ENCODE measurements at places on chromosomes 16 and 17. TPM values are rescaled to one million over a fixed set of nuclear protein-coding genes. Genes with fewer than 3 reads are reported as not detected.

KLHL10 gene
- total RNA-seq = not detected

TMEM88 gene
- total RNA-seq = 31.3 TPM

RDM1 gene
- total RNA-seq = not detected

PIRT gene
- not detected for total RNA-seq

PRSS36 gene
- total RNA-seq = 0.47 TPM

STH gene
- not detected for total RNA-seq

ARL5C gene
- not detected for total RNA-seq

LGALS9C gene
- not detected for total RNA-seq

RHBDL1 gene
- total RNA-seq = 5.9 TPM

CA4 gene
- not detected for total RNA-seq

FBXW10B gene
- 0.78 TPM for total RNA-seq

ZG16 gene
- total RNA-seq = not detected

CPHXL2 gene
- not detected for total RNA-seq

ATP2A1 gene
- total RNA-seq = 0.75 TPM

- no peak for DNase-seq
Observed at GRCh38 chr16:30722443-30722842, 23.5 kb downstream of the SRCAP start.

DNA sequence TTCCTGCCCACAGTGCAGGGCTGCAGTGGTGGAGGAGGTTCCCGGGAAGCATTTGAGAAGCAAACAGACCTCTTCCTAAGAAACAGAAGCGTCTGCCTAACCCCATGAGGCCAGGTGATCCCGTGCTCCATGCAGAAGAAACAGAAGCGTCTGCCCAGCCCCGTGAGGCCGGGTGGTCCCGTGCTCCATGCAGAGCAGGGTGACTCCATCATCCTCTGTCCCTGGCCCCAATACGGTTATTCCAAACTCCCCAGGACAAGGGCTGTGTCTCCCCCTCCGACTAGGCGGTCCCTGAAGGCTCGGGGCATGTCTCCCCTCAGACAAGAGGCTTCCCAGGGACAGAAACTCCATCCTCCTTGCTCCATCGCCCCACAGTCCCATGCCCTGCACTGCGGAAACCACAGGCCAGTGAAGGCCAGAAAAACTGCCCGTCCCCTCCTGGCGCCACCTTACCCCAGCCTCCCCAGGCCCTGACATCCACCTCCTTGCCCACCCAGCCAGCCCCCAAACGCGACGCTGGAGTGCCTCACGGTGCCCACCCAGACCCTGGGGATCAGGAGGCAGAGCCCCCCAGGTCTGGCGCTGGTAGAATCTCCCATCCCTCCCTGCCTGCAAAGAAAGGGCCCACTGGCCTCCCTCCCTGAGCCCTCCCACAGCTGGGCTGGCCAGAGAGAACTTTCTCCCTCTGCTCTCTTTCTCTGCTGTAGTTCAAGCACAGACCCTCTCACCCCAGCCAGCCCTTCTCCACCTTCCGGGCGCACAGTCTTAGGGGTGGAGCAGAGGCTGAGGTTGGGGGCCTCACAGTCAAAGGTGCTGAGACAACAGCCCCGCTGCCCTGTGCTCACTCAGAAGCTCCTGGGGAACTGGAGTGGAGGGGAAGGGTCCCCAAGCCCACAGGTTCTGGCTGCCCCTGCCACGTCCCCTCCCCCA, 30.6 kb upstream of the KRT17 start:
- no peak for DNase-seq

DNA sequence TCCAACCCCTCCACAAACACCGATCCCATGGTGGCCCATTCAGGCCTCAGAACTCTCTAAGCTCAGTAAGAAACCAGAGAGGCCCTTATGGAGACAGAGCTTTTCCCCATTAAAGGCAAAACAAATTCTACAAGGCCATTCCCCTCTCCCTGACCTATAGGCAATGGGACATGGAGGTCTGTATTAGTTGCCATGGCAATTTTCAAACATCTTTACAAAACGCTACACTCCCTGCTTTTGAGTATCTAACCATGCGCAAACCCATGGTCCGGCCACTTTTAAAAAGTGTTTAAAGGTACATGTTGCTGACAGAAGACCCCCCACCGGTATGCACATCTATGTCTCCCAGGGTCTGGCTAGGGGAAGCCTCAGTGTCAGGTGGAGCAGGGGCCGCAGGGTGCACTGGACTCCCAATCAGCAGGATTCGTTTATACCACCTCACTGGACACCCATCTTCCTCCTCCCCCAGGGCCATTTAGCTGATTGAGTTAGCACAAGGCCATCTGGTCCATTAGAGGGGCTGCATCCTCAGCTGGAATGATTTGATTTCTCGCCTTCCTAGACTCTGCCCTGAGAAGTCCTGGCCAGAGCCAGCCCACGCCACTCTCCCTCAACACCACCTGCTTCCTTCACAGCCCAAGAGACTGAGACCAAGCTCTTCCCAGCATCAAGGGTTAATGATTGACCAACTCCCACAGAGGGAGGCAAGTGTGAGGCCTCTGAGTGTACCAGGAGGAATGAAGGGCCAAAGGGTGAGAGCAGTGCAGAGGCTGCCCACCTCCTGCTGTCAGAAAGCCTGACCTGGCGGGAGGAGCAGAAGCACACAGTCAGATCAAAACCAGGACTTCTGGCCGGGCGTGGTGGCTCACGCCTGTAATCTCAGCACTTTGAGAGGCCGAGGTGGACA, 10.9 kb downstream of the ACLY start:
- no peak for DNase-seq

DNA sequence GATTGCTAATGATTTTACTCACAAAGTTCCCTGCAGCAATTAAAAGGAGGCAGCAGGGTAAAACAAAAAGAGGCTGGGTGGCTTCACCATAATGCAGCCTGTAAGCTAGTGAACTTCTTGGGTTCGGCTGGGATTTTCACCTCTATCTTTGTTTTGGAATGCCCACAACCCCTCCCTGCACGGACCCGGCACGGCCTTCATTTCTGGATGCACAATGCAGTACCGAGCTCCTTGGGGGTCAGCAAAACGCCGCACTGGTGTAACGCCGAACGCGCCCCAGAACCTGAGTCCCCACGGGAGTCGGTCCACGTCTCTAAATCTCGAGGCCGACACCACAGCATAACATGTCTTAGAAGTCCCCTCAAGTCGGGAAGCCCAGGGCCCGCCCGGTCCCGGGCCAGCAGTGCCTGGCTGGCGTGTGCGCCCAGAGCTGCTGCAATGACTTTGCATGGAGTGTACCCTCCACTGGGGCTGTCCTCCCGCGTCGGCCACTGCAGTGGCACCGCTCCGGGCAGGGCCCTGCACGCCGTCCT, 759 bp downstream of the UBE2O start:
- no peak for DNase-seq

GRCh38 chr16:79601931-79602627, 1.5 kb upstream of the MAF start:
- peak; percentile 87 for DNase-seq

DNA sequence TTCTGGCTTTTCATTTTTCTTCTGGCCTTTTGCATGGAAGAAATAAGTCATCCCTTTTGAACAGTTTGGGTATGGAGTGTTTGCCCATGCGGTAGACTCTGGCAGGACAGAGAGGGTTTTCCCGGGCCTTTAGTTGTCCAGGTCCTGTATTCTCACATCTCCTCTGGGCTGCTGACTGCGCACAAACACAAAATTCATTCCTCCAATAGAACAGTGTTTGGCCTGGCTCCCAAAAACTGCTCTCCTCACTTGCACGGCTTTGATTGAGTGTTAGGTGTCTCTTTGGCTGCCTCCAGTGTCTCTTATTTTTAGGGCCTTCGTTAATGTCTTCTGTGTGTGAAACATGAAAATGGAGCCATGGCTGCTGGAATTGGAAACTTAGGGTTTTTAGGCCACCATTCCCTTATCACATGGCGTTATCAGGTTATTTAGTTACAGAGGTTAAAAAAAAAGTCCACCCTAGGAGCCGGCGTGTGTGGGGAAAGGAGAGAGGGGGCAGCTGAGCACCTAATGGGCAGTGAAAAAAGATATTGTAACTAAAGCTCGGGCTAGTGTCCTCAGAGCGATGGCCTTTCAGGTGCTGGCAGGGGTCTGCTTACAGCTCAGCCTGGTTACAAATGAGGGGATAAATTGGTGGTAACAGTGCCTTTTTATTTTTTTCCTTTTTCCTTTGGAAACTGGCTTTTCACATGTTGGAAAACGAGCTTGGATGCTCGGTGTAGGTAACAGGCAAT, 47.3 kb downstream of the PRKCA start:
- no peak for DNase-seq

DNA sequence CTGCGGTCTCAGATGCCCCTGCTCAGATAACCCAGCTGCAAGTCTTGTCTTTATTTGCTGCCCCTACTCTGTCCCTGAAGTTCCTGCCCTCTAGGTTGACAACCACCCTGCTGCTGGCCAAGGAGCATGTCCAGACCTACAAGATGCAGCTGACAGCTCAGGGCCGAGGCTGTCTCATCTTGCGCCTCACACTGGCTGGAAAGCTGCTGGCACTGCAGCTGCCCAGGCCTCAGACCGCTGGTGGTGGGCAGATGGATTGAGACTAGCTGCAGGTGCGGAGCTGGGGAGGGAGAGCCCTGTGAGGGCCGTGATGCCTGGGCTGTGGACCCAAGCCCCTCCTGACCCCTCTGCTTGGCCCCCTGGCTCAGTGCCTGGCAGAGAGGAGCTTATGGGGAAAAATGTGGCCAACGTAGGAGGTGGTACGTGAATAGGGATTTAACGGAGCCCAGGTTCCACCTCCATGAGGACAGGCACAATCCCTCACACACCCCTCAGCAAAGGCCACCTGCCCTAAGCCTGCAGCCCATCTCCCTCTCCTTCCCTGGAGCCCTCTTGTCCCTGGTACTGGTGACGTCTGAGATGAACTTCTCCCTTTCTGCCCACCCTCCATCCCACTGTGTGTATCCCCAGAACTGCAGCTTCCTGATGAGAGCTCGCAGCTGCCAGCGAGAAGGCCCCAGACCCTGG, 8.3 kb upstream of the GALK1 start:
- DNase-seq = no peak

DNA sequence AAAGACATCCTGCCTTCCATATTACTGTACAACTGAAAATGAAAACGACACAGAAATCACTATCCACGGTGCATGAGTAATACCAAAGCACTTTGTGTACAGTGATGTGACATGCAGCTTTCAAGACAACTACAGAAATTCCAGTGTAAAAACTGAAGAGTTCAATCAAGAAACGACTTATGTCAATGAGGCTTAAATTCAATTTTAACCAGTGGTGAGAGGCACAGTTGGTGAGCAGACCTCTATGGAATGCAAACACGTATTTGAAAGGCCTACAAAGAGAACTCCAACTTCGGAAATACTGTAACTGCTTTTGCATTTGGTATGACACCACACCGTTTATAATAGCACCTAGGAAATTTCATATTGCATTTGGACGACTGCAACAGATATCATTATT, 87.6 kb downstream of the USP31 start:
- no peak for DNase-seq

- DNase-seq = no peak
Observed at GRCh38 chr16:85291302-85292148, 179.3 kb upstream of the CIBAR2 start.

DNA sequence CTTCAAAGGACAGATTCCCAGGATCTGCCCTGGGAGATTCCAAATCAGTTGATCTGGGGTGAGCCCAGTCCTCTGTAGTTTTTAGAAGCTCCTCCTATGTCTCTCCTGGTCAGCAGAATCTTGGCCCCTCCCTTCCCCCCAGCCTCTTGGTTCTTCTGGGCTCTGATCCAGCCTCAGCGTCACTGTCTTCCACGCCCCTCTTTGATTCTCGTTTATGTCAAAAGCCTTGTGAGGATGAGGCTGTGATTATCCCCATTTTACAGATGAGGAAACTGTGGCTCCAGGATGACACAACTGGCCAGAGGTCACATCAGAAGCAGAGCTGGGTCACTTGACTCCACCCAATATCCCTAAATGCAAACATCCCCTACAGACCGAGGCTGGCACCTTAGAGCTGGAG, 840 bp upstream of the CDH5 start:
- no peak for DNase-seq

- no peak for DNase-seq
Observed at GRCh38 chr16:15835136-15835878, 21.5 kb downstream of the MYH11 start.

GRCh38 chr17:69448431-69449102, 34.1 kb downstream of the MAP2K6 start:
- no peak for DNase-seq

- no peak for DNase-seq
Observed at GRCh38 chr16:53933407-53933806, 229.5 kb downstream of the FTO start.

- DNase-seq = no peak
Observed at GRCh38 chr17:44204441-44204882, 4.8 kb upstream of the ATXN7L3 start.

GRCh38 chr16:53713403-53714204, 9.6 kb downstream of the FTO start:
- DNase-seq = no peak

GRCh38 chr17:32020943-32021614, 13.9 kb downstream of the LRRC37B start:
- no peak for DNase-seq

GRCh38 chr16:27799896-27800295, 250.0 kb downstream of the KATNIP start:
- DNase-seq = no peak

DNA sequence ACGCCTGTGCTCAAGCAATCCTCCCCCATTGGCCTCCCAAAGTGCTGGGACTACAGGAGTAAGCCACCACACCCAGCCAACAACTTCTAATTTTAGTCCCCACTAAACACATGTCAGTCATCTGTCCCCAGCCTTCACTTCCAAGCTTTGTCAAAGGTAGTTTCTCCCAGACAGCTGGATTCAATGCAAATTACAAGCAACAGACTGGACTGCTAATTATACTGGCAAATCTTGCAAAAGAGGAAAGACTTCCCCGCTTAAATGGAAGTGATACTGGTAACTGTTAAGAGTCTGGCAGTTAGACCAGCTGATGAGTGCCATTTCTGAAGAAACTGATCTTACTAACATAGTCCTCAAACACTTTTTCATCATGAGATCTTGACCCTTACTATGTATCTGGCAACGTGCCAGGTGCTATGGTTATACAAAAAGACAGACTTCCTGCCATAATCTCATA, 8.2 kb upstream of the GGA2 start:
- no peak for DNase-seq

- DNase-seq = no peak
Observed at GRCh38 chr17:30920683-30921543, 832 bp upstream of the ADAP2 start.

- peak; percentile 72 for DNase-seq
Observed at GRCh38 chr17:42287977-42288802, at the start of gene STAT5A. Gene STAT5A, plus strand, starts transcription at chr17:42288498. Its CDS starts 914 bp downstream, at chr17:42289412.

GRCh38 chr16:11685844-11686618, 17.8 kb downstream of the SNN start:
- no peak for DNase-seq

GRCh38 chr16:16863672-16864071, 484.7 kb downstream of the NPIPA7 start:
- no peak for DNase-seq
